ENCODE measurements at places on chromosomes 13 and 19. TPM values are rescaled to one million over a fixed set of nuclear protein-coding genes. Genes with fewer than 3 reads are reported as not detected.

The AP1M1 gene
- 54.8 TPM for total RNA-seq

The ZNF667 gene
- total RNA-seq, result 5.3 TPM

The KASH5 gene
- not detected for total RNA-seq

The USE1 gene
- 18.4 TPM for total RNA-seq

The IL27RA gene
- 3.5 TPM for total RNA-seq

The SLC15A1 gene
- not detected for total RNA-seq

The ZSCAN4 gene
- not detected for total RNA-seq

The FXYD7 gene
- total RNA-seq, result not detected

The PRTN3 gene
- total RNA-seq, result not detected

The CYP2S1 gene
- total RNA-seq, result 1.6 TPM

GRCh38 chr19:58372311-58373133 lies 8.3 kb downstream of the ZNF837 start:
- DNase-seq, result no peak

DNA sequence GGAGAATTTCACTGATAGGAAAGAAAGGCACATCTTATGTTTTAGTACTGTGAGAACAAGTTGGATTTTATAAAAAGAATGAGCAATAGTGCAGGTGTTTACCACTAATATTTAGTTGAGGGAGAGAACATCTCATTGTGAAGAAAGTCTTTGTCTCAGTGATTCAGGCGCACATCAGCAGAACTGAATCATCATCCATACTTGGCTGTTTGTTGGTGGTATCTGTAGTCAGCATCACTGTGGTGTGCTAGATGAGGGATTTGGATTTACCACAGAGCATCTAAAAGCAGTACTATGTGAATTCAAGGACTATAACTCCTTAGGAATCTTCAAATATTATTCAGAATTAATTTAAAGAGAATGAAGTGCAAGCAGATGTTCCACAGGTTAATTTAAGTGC lies 1380.5 kb upstream of the ATXN8OS start:
- DNase-seq, result no peak

GRCh38 chr13:46953941-46954340 lies 57.1 kb upstream of the HTR2A start:
- DNase-seq, result no peak

DNA sequence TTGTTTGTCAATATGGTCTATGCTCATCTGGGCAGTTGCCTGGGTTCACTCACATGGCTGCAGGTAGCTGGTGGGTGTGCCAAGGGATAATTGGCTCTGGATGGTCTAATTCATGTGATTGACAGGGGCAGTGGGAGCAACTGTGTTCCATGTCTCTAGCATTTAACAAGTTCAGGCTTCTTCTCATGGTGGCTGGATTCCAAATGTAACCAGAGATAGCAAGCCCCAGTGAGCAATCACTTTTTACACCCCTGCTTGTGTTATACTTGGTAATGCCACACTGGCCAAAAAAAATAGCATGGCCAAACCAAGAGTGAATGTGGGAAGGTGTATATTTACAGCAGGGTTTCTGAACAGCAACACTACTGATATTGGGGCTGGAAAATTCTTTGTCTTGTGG lies 89.6 kb upstream of the TNFSF11 start:
- DNase-seq, result no peak

DNA sequence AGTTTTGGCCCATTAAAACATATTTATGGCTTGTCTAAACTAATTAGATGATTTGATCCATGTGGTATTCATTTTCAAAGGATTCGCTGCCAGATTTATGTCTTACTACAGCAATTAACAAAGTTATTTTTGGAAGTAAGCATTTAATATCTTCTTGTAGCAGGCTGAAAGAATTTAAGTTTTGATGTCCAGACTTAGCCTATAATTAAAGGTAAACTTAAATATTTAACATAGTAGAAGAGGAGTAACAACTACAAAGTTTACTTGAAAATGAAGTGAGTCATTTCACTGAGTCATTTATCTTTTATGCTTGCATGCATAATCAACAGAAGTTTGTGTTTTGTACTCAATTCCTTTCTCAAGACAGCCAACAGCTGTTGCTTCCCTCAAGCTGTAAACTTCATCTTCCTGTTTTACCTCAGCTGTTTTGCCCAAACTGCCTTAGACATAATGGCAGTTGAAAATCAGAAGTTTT lies 58.1 kb downstream of the EDNRB start:
- DNase-seq, result no peak

DNA sequence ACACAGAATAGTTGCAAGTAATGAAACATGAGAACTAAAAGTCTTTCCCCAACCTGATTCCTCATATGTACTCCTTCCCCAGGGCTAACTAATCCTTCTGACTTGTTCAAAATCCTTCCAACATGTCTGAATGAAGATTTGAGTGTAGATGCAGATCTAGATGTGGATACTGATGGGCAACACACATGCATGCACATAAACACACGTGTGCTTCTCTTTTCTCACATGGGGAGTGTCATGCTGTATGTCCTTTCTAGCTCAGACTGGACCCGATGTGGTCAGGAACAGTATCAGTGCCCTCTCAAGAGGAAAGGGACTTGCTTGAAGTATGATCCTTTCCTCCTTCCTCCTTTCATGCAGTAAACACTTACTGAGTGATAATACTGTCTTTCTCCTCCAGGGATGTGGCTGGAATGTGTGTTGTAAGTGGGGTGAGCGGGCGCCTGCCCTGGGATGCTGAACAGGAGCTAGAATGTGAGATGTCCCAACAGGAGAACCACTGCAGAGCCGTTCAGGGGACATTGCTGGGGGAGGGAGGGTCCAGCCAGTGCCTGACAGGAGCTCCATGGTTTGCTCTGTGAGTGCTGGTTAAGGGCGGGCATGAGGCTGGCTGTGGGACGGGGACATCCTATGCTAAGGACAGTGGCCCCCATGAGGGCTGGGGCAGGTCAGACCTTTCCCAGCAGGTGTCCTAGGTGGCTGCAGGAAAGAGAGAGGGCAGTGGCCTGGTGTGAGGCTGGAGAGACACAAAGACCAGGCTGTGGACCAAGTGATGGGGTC lies 146.9 kb downstream of the TEX29 start:
- no peak for DNase-seq

GRCh38 chr19:2011169-2011568 lies 4.3 kb downstream of the BTBD2 start:
- DNase-seq, result no peak

GRCh38 chr19:40286235-40286970 lies 1.3 kb upstream of the AKT2 start:
- DNase-seq, result no peak

GRCh38 chr13:39245688-39246087 lies 207.4 kb downstream of the NHLRC3 start:
- DNase-seq, result no peak

DNA sequence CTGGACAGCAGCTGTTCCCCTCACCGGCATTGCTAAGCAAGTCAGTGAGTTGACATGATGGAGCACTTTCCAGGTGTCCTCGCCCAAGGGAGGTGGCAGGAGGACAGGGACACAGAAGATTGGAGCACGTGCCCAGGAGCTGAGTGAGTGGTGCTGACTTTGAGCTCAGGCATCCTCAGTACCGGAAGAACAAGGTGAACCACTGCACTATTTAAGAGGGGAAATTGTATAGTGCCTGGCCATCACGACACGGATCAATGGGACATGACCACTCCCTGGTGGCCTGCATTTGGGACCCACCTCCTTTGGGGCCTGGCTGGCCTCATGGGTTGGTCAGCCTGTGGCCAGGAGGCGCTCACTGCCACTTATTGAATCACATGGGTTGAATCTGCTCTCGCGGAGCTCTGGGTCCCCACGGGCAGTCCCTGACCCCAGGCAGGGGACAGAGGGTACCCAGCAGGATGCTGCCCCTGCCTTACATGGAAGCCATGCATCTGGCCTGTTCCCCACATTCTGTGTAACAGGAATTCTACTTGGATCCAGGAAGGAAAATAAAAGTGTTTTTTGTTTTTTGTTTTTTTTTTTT lies 206.9 kb upstream of the ZNF536 start:
- peak; percentile 53 for DNase-seq

GRCh38 chr19:40810160-40810559 lies 11.2 kb downstream of the EGLN2 start:
- DNase-seq, result no peak

DNA sequence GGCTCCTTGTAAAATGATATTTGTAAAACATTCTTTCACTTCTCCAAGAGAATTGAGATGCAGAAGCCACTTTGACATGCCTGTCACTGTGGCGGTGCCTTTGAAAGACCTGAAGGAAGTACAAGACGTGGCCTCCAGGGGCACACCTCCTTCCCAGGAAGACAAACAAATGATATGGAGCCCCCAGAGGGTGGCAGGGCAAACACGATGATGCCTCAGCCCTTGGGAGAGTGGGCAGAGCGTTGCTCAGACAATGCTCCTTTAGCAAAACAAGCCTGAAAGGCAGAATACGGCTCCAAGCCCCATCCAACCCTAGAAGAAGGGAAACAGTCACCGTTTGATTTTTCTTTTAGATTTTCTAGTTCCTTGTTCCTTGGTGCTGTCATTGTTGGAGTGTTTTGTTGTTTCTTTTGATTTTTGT lies 9.2 kb upstream of the ATP12A start:
- DNase-seq, result no peak

DNA sequence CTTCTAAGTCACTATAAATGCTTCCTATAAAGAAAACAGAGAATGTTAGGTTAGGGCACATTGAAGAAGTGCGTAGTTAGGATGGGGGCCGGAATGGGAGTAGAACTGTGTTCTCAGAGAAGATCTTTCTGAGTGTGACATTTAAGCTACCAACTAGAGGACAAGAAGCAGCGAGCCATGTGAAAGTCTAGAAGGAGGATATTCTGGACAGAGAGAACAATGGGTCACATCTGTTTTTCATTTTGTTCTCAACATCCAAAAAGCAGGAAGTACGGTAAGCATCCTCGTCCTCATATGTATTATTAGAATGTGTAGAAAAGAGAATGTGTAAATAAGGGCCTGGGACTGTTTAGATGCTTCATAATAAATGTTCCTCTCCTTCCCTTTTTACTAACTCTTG lies 44.5 kb upstream of the PARP4 start:
- no peak for DNase-seq

GRCh38 chr19:29376855-29377354 lies 148.9 kb upstream of the VSTM2B start:
- DNase-seq, result peak; percentile 16

DNA sequence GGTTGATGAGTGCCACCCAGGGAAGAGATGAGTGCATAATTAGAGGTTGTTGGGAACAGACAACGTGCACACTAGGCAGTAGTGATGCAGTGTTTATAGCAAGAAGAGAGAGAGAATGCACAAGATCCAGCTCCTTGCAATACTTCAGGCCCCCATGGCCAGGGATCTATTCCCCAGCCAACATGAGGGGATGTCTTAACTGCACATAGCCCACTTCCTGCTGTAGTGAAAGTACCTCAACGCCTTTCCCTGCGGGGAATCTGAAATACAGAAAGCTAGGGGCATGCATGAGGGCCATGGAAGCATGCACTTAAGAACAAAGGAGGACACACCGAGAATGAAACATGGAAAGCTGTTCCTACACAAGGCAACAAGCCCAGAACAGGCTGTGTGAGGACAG lies 636.7 kb upstream of the GPC6 start:
- DNase-seq, result no peak

DNA sequence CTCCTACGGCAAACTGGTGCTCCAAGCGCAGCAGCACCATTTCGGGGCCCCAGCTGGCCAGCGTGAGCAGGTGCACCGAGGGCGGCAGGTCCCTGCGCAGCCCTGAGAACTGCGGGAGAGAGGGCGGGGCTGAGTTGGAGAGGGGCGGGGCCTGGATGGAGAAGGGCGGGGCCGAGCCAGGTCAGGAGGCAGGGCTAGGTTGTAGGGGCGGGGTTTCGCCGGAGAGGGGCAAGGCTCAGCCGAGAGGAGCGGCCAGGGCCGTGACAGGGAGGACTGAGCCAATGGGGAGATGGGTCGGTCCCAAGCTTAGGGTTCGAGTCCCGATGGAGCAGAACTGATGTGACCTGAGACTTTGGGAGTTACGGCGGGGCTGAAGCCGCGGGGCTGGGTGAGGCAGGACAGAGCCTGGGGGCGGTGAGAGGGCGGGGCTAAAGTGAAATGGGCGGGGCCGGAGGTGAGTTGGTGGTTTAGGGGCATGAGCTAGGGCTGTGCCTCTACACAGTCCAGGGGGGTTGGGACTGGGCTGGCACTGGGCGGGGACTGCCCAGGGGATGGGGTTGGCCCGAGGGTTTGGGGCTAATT lies 19.0 kb downstream of the MAN2B1 start:
- DNase-seq, result no peak

- no peak for DNase-seq
These were observed 4.2 kb downstream of the KLK12 start for GRCh38 chr19:51030631-51031030.

- DNase-seq, result peak; percentile 61
These were observed 1.8 kb downstream of the APOC4 start for GRCh38 chr19:44943801-44944249.

- DNase-seq, result no peak
These were observed 894.2 kb upstream of the ATXN8OS start for GRCh38 chr13:69213396-69213795.

GRCh38 chr19:18156841-18157464 lies 4.0 kb downstream of the PIK3R2 start:
- DNase-seq, result peak; percentile 81

- no peak for DNase-seq
These were observed 252.6 kb upstream of the TSHZ3 start for GRCh38 chr19:31601855-31602254.

DNA sequence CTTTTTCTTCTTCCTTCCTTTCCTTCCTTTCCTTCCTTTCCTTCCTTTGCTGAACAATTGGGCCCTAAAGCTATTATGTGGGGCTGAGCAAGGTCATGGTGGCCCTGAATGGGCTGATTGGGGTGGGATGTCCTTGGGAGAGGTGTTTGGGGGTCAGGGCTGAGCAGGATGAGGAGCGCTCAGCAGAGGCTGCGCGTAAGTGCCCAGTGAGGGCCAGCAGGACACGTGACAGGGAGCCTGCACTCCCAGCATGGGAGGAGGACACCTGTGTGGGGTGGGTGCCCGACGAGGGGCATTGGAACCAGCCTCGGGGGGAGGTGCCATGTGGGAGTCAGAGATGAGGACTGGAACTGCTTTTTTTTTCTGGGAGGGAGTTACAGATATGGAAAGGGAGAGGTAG lies 5.4 kb upstream of the LGALS7 start:
- no peak for DNase-seq

GRCh38 chr13:37886879-37887278 lies 17.3 kb upstream of the TRPC4 start:
- DNase-seq, result no peak

- no peak for DNase-seq
These were observed 1427.0 kb upstream of the MIR17HG start for GRCh38 chr13:89920461-89920860.

Data from right atrium auricular region (tissue), 2 donors.